ENCODE measurements at places on chromosomes 3 and 15.

GRCh38 chr3:198097048-198097447 is 137.0 kb downstream of the LMLN start:
- DNase-seq, result no peak

- no peak for DNase-seq
Measured at GRCh38 chr3:82229397-82229796, 468.0 kb upstream of the GBE1 start.

GRCh38 chr15:79549196-79549595 is 117.1 kb downstream of the MINAR1 start:
- no peak for DNase-seq

DNA sequence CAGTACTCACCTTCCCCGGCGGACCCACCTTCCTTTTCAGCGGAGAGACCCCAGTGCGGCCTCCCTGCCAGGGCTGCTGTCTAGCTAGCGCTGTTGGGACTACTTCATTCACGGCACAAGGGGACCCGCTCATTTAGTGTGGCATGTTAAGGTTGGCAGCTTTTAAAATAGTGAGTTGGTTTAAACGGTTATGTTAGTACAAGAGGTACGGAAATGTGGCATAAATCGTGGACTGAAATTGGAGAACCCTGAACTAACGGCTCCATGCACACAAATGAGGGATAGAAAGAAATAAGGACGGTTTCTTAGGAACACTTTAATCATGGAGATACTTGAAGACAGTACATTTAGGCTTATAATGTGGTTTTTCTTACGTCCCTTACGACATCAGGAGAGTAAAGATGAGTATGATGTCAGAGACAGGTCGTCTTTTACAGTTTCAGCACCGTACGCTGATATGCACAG is 752 bp downstream of the CEP63 start:
- peak; percentile 8 for DNase-seq

- DNase-seq, result no peak
Measured at GRCh38 chr3:119639494-119640350, 20.7 kb downstream of the POPDC2 start.

DNA sequence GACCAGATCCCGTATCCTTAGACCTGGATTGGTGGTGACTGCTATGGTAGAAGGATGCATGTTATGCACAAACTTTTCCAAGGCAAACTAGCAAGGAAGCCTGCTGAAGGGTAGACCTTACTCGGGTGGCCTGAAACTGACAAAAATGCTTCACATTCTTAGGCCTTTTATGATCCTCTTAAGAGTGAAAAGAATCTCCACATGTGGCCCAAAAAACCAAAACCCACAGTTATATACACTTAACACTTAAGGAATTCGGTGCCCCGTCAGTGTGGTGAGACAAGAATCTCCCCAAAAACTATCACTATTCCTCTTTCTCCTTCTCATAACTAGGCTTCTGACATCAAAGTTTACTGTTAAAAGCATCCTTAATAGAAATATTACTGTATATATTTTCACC is 130.1 kb upstream of the SOX2 start:
- DNase-seq, result no peak

DNA sequence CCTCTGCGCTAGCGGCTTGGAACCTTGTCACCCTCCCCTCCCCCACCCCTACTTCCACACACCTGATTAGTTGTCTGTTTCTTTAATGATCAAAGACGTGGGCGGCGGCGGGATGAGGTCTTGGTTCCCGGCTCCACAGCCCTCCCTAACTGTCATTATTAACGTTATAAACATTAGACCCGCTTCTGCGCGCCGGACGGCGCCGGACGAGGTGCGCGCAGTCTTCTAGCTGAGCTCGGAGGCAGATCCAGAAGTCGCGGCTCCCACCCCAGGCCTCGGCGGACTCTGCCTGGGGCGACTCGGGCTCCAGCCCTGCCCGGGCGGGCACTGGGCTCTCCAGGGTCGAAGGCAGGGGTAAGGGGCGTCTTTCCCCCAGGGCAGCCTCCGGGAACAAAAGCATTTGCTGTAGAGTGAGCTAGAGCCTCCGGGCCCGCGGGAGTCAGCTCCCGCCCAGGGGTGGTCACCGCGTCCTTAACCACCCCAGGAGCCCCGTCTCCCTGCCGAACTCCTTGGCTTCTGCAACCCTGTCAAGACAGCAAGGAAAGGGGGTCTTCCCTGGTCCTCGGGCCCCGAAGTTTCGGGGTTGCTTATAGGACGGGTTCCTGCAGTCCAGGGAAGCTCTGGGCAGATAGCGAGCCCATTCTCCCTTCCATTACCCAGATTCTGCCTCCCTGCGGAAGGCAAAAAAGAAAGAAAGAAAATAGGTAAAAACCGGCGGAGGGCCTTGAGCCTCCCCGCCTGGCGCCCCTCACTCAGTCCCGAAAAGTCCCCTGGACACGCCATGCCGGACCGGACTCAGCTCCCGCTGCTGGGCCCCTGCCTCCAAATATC is 2.2 kb upstream of the ISLR2 start:
- DNase-seq, result no peak

GRCh38 chr3:13550791-13551360 is 2.0 kb downstream of the FBLN2 start:
- DNase-seq, result no peak
